ENCODE measurements at places on chromosomes 3 and 15.

DNA sequence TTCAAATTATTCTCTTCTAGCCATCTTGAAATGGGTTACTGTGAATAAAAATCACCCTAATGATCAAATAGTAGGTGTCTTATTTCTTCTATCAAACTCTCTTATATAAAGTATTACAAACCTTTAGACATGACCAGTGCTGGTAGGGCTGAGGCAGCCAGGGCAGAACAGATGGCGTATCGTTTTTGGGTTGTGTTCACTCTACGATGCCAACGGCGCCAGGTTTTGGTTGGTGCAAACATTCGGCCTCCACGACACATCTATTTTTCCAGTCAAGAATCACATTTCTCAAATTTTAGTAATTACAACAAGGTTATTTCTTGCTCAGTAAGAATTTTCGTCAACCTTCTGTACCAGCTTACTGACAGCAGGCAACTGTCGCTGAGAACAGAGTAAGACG is 2.2 kb downstream of the RPL4 start:
- DNase-seq, result no peak

- DNase-seq, result no peak
Observed at GRCh38 chr3:134879990-134880389, 84.9 kb downstream of the EPHB1 start.

DNA sequence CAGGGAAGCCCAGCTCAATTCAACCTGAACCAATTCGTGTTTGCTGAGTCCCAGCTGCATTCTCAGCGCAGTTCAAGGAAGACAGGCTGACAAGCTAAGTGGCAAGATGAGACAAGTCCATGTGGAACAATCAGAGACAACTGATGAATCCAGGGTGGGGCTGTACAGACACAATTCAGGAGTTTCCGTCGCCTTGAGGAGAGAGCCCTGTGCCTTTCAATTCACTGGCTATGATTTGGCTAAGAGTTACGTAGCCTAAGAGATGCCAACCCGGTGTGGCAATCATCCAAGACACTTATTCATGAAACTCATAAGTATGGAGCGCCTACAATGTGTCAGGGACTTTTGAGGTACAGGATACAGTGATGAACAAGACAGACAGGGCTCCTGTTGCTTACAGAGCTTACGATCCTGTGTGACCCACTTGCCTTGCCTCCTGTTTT is 15.5 kb upstream of the ZBED2 start:
- DNase-seq, result no peak

DNA sequence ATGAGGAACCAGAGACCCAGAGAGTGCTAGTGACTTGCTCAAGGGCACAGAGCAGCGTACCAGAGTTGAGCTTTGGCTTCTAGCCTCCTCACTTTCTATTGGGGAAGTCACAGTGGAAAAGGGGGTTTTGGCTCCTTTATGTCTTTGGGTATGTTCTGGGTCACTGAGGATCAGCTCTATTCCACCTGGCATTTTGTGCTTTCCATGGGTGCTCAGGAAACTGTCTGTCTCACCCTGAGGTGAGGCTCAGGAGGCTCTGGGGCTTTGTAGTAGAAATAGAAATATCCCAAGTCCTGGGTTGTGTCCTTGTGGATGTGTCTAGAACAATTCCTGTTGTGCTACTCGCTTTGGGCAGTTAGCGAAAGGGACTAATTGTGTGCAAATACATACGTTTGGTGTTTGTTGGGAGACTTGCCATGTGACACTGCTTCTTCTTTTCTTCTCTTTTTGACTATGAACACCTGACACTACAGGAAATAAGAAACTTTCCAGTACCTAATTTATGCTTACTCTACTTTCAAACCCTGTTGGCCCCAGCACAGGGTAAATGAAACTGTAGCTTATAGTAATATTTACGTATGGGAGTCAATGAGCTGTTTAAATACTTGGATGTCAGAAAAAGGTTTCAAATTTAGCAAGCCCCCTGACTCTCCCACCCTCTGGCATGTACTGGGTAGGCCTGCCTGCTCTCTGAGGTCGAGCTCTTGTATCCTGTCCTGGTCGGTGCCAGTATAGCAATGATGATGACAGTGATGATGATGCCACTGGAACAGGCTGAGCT is 35.6 kb downstream of the SMAD3 start:
- no peak for DNase-seq

GRCh38 chr3:72615776-72616175 is 232.5 kb downstream of the SHQ1 start:
- no peak for DNase-seq

- DNase-seq, result no peak
Observed at GRCh38 chr15:71114887-71115566, at the start of gene THSD4. THSD4 (plus strand) TSS chr15:71115471.

DNA sequence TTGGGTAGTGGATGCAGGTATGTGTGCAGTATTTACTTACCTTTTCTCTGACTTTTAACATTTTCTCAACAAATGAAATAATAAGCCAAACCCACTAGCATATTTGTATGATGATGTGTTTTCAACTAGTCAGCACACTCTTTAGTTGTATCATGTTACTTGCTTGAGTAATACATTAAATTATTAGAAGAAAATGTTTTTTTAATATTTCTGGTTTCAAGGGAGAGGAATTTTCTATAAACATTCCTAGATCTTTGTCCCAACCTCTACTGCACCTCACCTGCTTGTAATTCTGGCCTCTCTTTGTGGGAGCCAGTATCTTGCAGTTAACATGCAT is 161.8 kb upstream of the CBLB start:
- no peak for DNase-seq

GRCh38 chr3:126964261-126964660 is 18.7 kb upstream of the PLXNA1 start:
- DNase-seq, result no peak

DNA sequence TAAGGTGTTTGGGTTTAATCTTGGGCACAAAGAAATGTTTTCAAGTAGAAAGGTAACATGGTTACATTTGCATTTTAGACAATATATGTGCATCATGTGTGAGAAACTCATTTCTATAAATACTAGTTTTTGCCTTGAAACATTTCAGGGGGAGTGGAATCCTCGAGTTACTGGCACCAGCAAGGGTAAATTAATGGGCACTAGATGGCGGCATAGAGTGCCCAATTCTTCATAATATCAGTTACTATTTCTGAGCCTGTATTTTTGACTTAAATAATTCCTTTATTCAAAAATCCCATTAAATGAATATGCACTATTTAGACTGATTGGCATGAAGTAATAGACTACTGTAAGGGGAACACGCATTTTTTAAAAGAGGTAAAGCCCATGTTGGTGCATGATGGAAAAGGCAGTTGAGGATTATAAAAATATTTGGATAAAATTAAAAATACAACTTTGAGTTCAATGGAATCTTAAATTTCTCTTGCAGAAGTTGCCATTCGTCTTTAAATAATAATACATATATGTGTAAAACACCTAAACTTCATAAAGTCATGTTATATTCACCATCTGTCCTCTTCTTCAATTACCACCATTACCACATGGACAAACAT is 106.3 kb downstream of the ZBTB20 start:
- peak; percentile 4 for DNase-seq

DNA sequence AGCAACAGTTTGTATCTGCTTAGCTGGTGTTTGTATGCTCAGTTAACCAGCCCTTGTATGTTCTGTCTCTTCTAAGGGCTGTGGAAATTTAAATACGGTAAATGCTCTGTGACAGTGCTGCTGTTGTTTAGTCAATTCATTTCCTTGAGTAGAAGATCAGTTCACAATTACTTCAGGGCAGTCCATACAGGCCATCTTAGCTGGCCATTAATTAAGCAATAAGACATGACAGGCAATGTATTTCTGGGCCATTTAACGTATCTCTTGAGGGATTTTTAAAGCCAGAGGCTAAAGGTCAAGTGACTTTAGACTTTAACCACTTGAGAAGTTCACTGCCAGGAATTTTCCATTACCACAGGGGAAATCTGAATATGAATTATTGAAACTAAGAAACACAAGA is 351.8 kb downstream of the ZIC1 start:
- no peak for DNase-seq

DNA sequence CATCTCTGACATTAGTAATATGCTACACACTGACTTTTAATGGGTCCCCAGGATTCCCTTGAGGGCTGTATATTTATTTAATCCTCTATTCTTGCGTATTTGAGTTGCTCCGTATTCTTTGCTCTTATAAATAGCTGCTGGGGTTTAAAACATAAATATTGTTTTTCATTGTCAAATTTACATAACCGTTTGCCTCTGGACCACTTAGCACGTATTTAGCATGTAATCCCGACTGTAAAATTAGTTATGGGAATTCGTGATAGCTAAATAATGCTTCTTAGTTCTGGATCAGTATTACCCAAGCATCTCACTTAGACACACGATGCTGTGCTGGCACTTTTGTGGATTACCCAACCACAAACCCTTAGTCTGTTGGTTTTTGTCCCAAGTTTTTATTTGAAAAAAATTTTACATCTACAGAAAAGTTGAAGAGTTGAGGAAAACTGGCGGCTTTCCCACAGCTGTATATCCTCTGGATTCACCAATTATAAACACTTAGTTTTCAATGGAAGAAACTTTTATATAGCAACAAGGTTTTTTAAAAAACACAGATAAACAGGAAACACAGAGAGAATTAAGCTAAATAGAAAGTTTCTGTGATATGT is 296.8 kb upstream of the TPM1 start:
- DNase-seq, result no peak

- DNase-seq, result no peak
Observed at GRCh38 chr3:180940826-180941225, 28.4 kb downstream of the FXR1 start.

- DNase-seq, result no peak
Observed at GRCh38 chr3:178491751-178492150, 44.5 kb upstream of the KCNMB2 start.

DNA sequence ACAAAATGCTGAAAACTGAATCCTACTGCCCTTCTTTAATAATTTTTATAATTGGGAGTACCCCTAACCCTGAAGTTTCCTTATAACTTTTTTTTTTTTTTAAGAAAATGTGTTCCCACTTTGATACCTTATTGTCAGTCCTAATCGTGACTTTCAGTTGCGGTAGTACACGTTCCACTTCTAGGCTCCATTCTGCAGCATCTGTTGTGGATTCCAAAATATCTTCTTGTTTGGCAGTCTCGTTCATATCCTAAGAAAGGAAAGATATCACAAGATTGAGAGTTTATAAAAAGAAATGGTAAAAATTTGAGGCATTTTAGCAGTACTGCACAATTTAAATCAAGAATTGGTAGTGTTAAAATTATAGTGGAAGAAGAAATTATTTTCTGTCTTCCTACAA is 30.8 kb downstream of the IFT57 start:
- no peak for DNase-seq

- DNase-seq, result no peak
Observed at GRCh38 chr3:40310705-40311104, 1.2 kb downstream of the EIF1B start.

DNA sequence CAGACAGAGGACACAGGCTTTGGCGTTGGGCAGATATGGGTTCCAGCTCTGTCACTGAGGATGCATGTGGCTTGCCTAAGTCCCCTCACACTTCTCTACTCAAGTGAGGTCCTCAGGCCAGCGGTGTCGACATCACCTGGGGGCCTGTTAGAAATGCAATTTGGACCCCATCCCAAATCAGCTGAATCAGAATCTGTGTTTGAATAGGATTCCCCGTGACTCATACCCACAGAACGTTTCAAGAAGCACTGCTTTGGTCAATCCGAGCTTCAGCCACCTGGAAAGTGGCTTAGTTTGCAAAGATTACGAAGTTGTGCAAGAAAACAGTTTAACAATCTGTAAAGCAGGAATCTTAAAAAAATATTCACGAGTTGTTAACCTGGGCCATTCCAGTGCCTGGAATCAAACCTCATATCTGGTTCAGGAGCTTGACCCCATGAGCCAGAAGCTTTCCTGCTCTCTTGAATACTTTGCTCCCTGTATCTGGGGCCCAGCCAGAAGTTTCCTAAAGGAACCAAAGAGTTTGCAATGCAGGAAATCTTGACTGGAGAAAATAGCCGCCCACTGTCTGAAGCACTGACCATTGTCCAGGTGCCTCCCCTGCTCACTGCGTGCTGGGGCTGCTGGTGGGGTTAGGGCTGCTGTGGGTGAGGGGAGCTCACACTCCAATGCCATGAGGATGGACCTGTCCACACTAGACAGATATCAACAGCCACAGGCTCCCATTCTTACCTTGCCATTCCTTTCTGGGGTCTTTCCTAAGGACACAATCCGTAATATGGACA is 208.5 kb upstream of the LINGO1 start:
- peak; percentile 41 for DNase-seq

DNA sequence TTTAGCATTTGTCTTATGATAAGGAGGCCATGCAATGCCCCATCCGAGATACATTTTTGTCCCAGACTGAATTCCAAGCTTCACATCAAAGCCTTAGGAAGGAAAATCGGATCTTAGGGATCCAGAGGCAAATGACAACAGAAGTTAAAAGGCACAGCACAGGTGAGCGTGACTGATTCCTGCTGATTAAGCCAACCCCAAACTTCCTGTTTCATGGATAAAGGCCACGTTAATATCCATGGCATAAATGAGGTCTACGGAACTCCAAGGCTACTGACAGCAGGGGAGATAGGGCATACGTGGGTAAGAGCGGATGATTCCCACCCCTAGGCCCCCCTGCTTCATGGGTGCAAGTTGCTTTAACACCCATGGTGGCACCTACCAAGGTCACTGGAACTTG is 471.6 kb downstream of the FHIT start:
- no peak for DNase-seq

GRCh38 chr3:99319961-99320360 is 318.4 kb upstream of the COL8A1 start:
- DNase-seq, result peak; percentile 72

DNA sequence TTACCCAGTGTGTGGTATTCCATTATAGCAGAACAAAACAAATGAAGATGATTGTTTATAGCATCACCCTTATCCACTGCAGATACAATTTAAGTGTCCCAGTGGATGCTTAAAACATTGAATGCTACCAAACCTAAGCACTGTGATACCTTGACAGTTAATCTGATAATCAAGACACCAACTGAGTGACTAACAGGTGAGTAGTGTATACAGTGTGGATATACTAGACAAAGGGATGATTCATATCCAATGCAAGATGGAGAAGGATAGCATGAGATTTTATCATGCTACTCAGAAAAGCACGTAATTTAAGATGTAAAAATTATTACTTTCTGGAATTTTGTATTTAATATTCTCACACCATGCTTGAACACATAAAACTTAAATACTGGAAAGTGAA is 1449.0 kb downstream of the OTOL1 start:
- no peak for DNase-seq

DNA sequence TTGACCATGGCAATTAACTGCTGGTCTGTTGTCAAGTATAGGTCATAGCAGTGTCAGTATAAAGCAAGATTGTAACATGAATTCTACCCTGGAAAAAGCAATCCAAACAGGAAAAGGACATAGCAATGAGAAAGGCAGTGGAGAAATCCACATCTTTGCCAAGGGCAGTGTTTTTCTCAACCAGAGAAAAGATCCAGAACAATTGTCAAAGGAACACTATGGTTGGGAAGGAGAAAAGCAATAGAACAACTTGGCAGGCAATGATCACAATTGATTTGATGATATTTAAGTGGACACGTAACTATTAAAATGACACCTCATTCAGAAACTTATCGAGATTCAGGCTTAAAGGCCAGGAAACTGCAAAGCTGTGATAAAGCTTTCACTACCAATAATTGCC is 271.1 kb downstream of the DIPK2A start:
- DNase-seq, result no peak

Measured in AG04450 (cell line).